ENCODE measurements at places on chromosomes 1 and 21.

- DNase-seq: no peak
Observed at GRCh38 chr1:52615489-52616042, 13.4 kb downstream of the GPX7 start.

- DNase-seq: no peak
Observed at GRCh38 chr1:178188306-178188705, 94.4 kb downstream of the RASAL2 start.

DNA sequence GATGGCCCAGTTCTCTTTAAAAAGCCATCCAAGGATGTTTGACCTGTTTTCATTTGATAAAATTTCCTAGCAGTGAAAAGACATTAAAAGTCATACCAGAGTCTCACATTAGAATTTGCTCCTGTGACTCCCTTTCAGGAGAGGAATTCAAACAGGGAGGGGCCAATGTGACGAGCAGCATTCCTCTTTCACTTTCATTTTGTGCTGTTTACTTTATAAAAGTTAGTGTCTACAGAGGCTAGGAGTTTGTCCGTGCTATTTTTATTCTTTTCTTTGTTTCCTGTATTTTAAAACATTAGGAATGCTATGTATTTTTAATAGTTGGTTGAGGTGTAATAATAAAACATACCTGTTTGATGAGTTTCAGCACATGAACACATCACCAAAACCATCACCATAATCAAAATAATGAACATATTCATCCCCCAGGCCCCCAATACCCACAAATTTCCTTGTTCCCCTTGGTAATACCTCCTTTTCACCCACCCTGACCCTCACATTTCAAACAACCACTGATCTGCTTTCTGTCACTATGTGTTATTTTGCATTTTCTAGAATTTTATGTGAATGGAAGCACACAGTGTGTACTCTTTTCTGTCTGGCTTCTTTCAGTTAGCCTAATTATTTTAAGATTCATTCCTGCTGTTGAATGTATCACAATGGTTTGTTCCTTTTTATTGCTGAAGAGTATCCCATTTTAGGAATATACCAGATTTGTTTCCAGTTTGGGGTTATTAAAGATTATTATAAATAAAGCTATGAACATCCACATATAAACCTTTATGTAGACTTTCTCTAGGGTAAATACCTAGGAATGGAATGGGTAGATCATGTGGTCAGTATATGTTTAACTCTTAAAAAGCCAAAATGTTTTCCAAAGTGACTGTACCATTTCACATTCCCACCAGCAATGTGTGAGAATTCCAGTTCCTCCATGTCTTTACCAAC is 129.5 kb downstream of the TENT5C start:
- DNase-seq: peak; percentile 78

DNA sequence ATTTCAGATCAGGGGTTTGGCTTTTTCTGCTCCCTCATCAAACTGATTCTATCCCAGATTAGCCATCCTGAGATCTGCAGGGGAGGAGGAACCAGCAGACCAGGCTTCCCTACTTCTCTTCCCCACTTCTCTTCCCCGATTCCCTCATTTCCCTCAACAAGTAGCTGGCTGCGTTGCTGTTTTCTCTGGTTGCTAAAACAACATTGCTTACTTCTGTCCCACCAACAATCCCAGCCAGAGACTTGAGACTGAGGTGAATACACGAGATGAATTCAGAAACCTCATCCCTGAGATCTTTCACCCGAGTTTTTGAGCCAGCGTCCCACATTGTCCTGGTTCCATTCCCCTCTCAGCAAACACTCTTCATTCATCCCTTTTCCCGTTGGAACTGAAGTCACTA is 22.4 kb downstream of the DYRK3 start:
- no peak for DNase-seq

GRCh38 chr21:44391345-44392091 is 38.1 kb downstream of the TRPM2 start:
- DNase-seq: no peak

GRCh38 chr1:184499616-184500015 is 112.8 kb downstream of the C1orf21 start:
- DNase-seq: no peak

- DNase-seq: no peak
Observed at GRCh38 chr1:58573138-58573537, 3.9 kb downstream of the TACSTD2 start.

DNA sequence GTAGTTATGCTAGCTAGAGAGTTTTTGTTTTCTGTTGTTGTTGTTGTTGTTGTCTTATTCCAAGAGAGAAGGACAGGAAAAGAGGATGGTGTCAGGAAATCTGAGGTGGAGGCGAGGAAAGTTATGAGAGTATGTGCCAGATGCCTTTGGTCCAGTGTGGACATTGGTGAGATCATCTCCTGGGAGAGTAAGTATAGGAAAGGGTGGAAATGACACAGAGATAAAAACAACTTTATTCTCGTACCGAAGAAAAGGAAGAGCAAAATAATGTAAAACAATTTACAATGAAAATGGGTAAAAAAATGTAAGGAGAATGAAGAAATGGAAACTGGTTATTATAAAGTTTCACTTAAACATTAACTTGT is 97.4 kb upstream of the ADGRL2 start:
- DNase-seq: no peak

GRCh38 chr1:21334214-21335087 is 44.2 kb upstream of the ECE1 start:
- DNase-seq: peak; percentile 96

DNA sequence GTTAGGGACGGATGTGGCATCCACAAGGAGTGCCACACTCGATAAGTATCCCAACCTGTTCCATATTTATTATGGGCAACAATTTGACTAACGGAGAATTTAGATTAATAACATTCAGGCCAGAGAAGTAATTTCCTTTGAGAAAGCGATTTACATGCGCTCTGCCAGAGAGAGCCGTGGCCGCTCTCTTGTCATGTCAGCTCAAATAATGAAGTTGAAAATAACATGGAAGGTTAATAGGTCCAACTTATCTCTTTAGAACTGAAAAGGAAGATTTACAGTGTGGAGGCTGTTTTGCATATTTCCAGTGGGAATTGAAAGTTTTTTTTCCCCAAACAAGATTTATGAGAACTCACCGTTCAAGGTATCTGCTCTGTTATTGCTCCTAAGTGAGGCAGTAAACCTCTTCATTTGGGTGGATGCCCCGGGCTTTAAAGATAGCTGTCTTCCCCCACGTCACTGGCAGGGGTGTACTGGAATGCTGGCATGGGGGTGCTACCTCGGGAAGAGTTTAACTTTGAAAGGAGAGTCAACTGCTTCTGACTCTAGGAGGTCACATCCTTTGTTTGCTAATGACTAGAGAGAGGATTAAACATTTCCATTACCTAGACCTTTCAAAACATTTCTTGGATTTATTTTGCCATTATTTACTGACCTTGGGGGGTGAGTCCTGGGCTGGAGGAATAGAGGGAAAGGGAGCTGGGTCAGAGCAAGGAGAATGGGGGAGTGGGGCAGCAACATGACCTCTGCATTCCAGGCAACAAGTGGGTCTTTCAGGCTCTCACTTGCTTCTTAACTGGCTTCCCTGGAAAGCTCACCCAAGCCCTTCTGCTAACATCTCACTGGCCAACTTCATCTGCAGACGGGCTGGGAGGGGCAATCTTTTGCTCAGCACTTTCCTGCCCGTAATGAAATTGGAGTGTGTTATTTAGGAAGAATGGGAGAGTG is 204.2 kb downstream of the CAMTA1 start:
- DNase-seq: no peak

- no peak for DNase-seq
Observed at GRCh38 chr1:14292520-14292919, 306.0 kb upstream of the KAZN start.

DNA sequence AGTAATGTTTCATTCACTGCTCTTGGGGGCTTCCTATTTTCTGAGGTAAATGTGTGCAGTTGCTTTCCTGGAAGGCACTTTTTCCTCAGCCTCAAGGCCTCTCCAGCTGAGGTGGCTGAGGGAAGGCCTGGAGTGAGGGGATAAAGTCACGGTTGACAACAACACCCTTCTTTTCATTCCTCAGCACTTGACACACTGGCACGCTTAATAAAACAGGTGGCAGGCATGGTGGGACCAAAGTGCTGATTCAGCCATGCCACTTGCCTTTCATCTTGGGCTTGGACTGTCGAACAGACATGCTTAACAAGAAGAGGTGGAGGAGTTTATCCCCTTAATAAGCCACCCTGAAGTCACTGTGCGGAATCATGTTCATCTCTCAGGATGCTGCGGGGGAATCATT is 23.6 kb upstream of the GRHL3 start:
- no peak for DNase-seq

DNA sequence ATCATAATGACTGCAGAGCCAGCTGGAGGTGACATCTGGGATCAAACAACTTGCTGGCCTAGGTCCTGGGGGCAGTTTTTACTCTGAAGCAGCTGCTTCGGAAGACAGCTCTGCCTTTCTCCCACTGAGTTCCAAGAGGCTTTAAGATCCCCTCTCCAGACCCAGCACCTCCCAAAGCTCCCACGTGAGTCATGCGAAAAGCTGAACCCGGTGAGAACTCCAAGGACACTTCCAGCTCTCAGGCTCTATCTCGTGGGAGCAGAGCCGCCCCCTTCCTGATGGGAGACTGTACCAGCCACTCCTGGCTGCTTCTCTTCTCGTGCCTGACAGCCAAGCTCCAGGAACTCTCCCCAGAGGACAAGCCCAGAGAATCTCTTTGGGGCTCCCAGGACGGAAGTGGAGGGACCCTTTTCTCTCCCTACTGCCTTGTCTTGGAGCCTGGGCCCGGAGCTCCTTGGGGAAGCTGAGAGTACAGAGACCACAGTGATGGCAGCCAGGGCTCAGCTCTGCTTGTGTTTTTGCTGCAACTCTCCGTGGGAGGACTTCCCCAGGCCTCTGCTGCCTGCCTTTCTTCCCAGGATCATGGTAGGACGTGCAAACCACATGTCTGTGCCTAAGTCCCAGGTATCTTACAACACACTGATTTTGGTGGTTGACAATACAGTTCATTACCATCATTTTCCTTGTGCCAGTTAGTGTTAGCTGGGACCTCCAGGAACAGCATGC is 40.6 kb downstream of the STUM start:
- no peak for DNase-seq

DNA sequence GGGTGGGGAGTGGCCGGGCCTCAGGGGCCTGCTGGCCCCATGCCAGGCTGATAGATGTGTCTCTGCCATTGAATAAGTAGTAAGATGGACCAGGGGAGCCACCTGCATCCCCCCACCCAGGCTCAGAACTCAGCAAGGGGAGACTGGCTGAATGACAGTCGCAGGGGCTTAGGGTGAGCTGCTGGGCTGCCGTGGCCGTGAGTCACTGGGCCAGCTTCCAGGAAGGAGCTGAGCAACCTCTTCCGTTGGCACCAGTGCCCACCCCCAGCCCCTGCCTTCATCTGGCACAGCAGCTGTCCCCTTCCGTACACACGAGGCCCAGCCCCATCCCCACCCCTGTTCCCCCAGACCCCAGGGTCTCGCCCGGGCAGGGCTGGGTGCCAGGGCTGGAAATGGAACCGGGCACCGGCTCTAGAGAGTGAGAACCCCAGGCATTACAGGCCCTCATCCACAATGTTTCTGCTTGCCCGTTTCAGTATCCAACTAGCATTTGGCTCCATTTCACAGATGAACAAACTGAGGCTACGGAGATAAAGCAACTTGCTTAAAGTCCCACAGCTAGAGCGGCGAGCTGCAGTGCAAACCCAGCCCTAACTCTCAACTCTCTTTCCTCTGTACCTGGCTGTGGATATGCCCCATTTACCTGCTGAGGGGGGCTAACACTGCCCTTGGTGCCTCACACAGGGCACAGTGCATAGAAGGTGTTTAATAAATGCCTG is 10.2 kb downstream of the WNT4 start:
- peak; percentile 70 for DNase-seq

DNA sequence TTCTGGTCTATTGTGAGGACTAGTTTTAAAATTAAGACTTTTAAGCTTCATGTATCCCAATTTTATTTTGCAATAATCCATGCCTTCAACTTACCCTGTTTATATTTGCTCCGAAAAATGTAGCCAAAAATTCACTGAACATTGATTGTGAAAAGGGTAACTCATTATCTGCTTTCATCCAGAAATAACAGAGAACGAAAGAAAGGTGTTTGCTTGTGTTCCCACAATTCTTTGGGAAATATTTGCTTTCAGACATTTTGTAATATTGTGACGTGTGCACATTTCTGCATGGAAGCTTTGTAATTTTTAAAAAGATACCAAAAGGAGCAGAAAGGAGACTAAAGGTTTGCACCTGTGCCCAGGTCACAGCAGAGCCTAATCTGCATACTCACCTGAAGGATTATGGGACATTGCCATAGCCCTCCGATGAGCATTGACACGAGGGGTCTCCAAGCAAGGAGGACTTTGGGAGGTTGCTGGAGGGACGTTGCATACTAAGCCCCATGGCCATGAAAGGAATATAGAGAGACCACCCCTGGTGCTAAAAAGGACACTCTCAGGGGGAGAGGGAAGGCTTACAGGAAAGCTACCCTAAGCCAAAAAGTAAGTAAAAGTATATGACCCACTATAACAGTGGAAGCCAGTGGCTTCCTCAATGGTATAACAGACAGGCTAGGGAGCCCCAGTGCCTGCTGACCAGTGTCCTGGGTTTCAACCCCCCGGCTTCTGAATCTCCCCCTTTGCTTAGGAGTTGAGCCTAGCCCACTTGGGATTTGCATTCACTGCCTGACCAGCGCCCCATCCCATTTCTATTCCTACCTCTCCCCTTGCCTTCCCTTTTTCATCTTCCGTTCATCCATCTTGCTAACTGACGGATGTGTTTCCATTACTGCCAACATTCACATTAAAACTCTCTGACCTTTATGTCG is 148.6 kb upstream of the ZC3H12A start:
- no peak for DNase-seq

- no peak for DNase-seq
Observed at GRCh38 chr1:200373811-200374231, 36.0 kb downstream of the ZNF281 start.

GRCh38 chr1:22256213-22256512 is 113.3 kb upstream of the WNT4 start:
- DNase-seq: no peak

- DNase-seq: no peak
Observed at GRCh38 chr1:198922638-198923430, 284.0 kb downstream of the PTPRC start.

- DNase-seq: no peak
Observed at GRCh38 chr1:19750101-19750881, 49.4 kb downstream of the TMCO4 start.

DNA sequence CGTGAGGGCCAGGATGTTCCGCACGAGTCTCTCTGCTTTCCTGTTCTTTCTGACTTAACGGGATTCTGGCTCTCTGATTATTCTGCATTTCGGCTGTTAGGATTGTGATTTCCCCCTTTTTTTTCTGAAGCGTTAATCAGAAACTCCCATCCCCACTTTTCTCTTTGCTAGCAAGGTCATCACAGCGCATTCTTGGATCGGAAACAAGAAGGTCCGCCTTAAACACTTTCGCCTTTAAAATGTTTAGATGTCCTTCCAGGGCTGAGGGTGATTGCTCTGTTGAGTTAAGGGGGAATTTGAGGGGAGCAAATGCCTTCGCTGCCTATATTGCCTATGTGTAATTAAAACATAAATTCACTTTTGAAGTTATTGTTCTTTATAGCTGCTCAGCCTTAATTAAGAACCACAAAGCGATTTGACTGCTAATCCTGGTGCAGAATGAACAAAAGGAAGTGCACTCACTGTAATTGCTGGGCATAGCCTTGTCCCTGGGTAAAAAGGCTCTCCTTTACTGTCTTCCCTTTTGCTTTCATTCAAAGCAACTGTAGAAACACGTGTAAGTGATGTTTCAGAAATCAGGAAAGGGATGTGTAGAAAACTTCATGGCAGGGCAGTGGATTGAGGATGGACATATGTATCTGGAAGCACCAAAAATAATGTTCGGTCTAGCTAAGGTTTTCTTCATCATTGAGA is 1.2 kb downstream of the LAMC1 start:
- no peak for DNase-seq
